ENCODE measurements at places on chromosomes 12 and 14. TPM values are rescaled to one million over a fixed set of nuclear protein-coding genes. Genes with fewer than 3 reads are reported as not detected.

GRCh38 chr14:96461950-96462798 lies 40.0 kb upstream of the PAPOLA start:
- no peak for DNase-seq

DNA sequence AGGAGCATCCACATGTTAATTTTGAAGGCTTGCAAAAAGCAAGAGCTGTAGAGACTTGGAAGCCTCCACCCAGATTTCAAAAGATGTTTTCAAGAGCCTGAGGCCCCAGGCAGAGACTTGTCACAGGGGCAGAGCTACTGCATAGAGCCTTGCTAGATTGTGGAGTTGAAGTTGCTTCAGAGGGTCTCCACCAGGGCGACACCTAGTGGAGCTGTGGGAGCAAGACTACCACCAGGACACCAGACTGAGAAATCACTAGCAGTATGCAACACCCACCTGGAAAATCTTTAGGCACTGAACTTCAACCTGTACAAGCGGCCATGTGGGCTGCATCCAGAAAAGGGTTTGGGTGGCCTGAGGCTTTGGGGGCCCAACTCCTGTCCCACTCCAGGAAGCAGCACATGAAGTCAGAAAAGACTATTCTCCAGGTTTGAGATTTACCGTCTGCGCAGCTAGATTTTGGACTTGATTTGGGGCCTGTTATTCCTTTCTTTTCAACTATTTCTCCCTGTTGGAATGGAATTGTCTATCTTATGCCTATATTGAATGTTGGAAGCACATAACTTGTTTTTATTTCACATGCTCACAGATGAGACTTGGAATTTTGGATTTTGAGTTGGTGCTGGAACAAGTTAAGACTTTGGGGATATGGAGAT lies 508.6 kb downstream of the FLRT2 start:
- DNase-seq: peak; percentile 61

The RERGL gene
- total RNA-seq: not detected

The GLIPR1L1 gene
- total RNA-seq: not detected

- no peak for DNase-seq
Observed at GRCh38 chr12:46084666-46085631, 94.6 kb upstream of the SCAF11 start.

GRCh38 chr14:79670811-79671210 lies 540.5 kb downstream of the DIO2 start:
- DNase-seq: no peak

- no peak for DNase-seq
Observed at GRCh38 chr12:52202361-52203078, 10.7 kb upstream of the KRT80 start.

DNA sequence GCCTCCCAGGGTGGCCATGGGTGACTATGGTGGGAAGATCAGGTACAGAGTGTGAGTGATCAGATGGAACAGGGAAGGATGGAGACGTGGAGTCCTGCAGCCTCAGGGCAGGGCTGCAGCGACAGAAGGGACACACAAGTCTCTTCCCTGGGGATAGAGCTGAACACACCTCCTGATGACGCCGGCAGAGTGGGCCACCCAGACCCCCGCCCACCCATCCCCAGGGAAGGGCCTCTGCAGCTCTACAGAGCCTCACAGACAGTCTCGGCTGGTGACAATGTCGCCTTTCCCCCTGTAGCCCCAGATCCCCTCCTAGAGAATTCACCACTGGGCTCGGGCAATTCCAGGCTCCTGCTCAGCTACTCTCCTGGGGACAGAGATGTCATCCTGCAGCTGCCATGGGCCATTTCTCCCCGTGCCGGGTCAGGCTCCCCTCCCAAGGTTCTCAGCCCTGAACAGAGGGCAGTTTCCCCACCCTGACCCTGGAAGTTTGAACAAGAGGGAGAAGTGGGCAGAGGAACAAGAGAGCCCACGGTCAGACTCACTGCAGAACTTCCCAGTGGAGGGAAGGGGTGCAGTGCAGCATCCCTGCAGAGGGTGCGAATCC lies 115.7 kb downstream of the NCOR2 start:
- DNase-seq: no peak

- DNase-seq: no peak
Observed at GRCh38 chr14:99190696-99191394, 81.2 kb downstream of the BCL11B start.

The KRT72 gene
- total RNA-seq: not detected

The PPP1R12A gene
- total RNA-seq: 41.8 TPM

The NKX2-1 gene
- 0.06 TPM for total RNA-seq

- DNase-seq: no peak
Observed at GRCh38 chr14:72888636-72889201, 5.2 kb downstream of the DPF3 start.

GRCh38 chr14:34058510-34058909 lies 107.6 kb upstream of the EGLN3 start:
- DNase-seq: no peak

The PIK3C2G gene
- total RNA-seq: not detected

The CYP27B1 gene
- total RNA-seq: 0.48 TPM

DNA sequence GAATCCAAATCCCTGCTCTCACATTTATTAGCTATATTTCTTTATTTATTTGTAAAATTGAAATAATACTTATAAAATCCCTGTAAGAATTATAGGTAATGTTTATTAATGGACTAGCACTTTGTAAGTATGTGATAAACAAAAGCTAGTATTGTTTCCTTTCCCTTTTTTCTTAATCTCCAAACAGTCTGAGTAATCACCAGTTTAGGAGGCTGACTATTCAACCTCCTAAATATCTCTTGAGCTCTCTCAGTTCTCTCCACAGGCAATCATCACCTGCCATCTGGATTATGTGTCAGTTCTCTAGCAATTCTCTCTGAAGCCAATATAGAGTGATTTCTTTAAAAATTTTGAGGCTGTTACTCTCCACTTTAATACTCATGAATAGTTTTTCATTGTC lies 9.2 kb upstream of the LYZ start:
- no peak for DNase-seq

DNA sequence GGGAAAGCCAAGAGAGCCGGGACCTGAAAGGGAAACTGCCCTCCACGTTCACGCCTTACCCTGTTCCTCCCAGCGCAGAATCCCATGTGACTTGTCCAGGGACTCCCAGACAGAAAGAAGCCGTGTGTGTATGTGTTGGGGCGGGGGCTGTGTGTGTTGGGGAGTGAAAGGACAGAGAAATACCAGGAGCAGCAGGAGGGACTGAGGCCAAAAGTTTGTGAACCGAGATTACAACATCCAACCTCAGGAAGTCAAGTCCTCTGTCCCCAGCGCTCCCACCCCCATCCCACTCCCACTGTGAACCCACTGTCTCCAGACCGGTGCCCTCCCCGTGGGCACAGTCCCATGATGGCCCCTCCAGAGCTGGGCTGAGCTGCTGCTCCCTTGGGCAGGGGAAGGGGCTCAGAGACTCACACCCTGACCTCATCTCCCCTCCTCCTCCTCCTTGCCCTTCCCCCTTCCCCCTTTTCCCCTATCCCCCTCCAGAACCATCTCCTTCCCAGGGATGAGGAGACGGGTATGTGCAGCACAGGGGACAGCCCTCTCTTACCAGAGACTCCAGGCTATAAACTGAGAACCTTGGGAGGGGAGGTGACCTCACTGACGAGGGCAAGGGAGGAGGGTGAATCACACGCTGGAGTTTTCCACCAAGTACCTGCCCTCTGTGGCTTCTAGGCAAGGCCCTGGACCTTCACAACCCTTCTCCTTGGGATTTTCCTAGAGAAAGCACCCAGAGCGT lies at the start of gene SLC6A12:
Gene SLC6A12 (minus strand): TSS at position 155 of the 739 bp plus-strand sequence. CDS start 4,171 bp downstream, outside the sequence.
- DNase-seq: no peak

The NANOG gene
- total RNA-seq: not detected

- no peak for DNase-seq
Observed at GRCh38 chr14:97788846-97789526, 991.8 kb downstream of the VRK1 start.

The SYCP3 gene
- not detected for total RNA-seq

The MYF5 gene
- total RNA-seq: not detected

The BCL11B gene
- total RNA-seq: 0.90 TPM

GRCh38 chr12:86931714-86932113 lies 675.5 kb upstream of the MGAT4C start:
- no peak for DNase-seq

- no peak for DNase-seq
Observed at GRCh38 chr12:65296508-65297265, 18.2 kb downstream of the MSRB3 start.

DNA sequence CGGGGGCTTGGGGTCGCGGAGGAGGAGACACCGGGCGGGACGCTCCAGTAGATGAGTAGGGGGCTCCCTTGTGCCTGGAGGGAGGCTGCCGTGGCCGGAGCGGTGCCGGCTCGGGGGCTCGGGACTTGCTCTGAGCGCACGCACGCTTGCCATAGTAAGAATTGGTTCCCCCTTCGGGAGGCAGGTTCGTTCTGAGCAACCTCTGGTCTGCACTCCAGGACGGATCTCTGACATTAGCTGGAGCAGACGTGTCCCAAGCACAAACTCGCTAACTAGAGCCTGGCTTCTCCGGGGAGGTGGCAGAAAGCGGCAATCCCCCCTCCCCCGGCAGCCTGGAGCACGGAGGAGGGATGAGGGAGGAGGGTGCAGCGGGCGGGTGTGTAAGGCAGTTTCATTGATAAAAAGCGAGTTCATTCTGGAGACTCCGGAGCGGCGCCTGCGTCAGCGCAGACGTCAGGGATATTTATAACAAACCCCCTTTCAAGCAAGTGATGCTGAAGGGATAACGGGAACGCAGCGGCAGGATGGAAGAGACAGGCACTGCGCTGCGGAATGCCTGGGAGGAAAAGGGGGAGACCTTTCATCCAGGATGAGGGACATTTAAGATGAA lies 630 bp downstream of the FOS start:
- DNase-seq: no peak

The RGS6 gene
- total RNA-seq: 0.14 TPM

DNA sequence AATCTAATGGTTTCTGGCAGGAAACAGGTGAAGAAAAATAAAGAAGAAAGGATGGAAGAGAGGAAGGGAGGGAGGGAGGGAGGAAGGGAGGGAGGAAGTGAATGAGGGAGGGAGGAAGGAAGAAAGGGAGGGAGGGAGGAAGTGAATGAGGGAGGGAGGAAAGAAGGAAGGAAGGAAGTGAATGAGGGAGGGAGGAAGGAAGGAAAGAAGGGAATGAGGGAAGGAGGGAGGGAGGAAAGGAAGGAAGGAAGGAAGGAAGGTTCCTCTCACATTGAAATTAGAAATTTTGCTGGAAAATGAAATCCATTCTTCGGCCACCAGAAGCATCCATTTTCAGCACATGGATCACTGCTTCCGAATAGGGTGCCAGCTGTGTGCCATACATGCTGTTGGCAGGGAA lies 62.2 kb upstream of the PELI2 start:
- no peak for DNase-seq

DNA sequence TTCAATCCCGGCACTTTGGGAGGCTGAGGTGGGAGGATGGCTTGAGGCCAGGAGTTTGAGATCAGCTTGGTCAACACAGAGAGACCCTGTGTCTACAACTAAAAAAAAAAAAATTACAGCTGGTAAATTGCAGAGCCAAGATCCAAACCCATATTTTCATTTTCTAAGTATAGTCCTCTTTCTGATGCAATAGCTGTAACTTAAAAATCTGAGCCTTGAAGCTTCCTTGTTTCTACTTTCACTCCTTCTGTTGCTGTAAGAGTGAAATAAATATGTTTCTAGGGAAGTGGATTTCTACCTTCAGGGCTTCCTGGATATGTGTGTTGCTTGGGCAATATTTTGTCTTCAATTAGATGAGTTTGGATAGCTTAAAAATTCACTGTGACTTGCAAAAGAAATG lies 42.0 kb upstream of the PRICKLE1 start:
- DNase-seq: no peak

DNA sequence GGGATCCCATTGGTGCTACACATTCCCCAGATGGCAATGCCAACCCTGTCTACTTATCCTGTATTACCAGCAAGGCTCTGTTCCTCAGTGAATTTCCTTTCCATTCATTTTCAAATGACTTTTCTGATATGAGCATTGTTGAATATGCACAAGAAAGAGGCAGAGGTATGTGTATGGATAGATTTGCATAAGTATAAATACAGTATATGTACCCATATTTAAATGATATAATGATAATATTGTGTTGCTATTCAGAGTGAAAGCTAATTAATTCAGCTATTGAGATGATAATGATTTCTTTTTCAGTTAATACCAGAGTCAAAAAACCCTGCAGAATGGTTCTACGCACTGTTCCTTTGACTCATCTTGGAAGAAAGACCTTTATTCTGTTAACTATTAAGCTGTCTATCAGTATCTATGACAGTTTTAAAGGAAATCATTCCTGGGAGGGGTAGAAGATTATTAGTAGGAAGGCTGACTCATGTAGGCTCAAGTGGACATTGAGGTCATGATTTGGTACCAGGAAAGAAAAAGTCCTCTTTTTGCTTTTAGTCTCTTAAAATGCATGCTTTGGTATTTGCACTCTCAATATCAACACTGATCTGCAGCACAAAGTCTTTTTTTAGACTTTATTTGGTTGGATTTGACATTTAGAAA lies 44.9 kb upstream of the GAS2L3 start:
- no peak for DNase-seq

GRCh38 chr12:87280893-87281292 lies 748.3 kb downstream of the C12orf50 start:
- DNase-seq: no peak

GRCh38 chr14:78310272-78310671 lies 140.1 kb downstream of the NRXN3 start:
- DNase-seq: no peak

DNA sequence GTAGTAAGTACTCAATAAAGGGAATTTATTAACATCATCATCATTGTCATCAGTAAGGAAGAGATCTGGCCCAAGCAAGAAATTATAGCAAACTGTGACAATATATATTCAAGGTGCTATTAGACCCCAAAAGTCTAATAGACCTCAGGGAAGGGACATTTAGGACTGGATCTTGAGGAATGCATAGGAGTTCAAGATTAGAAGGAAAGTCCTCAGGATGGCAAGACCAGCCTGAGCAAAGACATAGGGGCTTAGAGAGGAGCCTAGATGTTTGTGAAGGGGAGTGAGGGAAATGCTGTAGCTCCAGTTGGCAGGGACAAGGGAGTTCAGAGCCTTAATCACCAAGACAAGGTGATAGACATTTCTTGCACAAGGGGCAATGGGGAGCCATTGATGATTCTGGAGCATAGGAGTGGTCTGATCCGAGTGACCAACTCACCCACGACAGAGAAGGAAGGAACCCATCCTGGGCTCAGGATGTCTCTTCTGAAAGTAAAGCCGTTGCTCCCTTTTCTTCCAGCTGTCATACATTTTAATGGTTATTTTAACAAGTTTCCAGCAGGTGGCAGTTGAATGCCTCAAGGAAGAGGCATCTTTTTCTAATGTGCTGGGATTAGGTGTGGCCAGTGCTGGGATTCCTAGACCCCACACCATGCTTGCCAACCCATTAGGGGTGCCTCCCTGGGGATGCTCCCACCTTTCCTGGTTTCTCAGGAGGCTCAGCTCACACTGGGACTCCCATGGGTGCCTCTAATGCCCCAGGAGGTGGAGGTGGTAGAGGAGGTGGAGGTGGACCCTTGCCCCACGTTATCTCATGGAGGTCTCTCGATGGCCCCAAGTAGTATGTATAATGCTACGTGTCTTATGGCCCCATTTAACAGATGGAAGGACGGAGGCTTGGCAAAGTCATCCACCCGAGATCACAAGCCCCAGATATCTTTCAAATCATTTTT lies 37.8 kb downstream of the PHETA1 start:
- peak; percentile 62 for DNase-seq

- no peak for DNase-seq
Observed at GRCh38 chr14:93183596-93184317, 940 bp downstream of the MOAP1 start.

- no peak for DNase-seq
Observed at GRCh38 chr14:59464486-59465315, 479 bp downstream of the GPR135 start.

- no peak for DNase-seq
Observed at GRCh38 chr12:111440152-111440551, 34.4 kb downstream of the SH2B3 start.
